ENCODE measurements at places on chromosomes 6 and 20.
A peak's percentile ranks its signal among the peaks of the same experiment; 100 is the strongest.

- DNase-seq, result no peak
Observed at GRCh38 chr20:47705497-47705856, 79.8 kb downstream of the SULF2 start.

- DNase-seq, result no peak
Observed at GRCh38 chr6:150536835-150537234, 62.9 kb upstream of the PLEKHG1 start.

GRCh38 chr6:124640432-124640831 is 321.8 kb upstream of the RNF217 start:
- DNase-seq, result no peak

DNA sequence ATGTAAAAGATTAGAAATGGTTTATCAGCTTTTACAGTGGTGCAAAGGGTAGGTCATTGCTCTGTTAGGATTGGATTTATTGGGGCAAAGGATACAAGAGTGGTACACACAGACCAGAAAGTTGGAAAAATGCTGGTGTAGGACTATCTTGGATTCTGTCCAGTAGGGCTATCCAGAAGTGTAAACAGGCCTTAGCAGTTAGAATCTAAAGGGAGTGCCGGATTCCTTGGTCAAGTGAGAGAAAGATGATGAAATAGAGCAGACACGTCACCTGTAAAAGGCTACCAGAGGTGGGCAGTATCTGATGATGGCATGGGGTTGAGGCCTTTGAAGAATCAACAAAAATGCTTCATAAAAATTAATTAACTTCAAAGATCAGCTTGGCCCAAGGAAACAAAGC is 975.9 kb downstream of the KIF16B start:
- DNase-seq, result peak; percentile 62

GRCh38 chr20:32849577-32849976 is 9.1 kb upstream of the EFCAB8 start:
- DNase-seq, result no peak

DNA sequence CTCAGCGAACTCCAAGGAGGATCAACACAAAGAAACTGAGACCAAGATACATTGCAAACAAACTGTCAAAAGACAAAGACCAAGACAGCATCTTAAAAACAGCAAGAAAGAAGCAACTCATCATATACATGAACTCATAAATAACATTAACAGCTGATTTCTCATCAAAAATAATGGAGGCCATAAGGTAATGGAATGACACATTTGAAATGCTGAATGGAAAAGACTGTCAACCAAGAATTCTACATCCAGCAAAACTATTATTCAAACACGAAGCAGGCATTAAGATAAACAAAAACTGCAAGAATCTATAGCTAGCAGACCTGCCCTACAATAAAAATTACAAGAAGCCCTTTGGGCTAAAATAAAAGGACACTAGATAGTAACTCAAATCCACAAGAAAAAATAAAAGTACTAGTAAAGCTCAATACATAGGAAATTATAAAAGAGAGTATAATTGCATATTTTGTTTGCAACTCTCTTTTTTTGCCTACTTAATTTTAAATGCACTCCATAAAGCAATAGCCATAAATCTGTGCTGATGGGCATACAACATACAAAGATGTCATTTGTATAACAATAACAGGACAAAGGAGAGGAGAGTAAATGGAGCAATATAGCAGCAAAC is 37.9 kb upstream of the FOXF2 start:
- no peak for DNase-seq
